Chondrocyte (in vitro differentiated cells): ENCODE measurements at places on chromosomes 2 and 18.

DNA sequence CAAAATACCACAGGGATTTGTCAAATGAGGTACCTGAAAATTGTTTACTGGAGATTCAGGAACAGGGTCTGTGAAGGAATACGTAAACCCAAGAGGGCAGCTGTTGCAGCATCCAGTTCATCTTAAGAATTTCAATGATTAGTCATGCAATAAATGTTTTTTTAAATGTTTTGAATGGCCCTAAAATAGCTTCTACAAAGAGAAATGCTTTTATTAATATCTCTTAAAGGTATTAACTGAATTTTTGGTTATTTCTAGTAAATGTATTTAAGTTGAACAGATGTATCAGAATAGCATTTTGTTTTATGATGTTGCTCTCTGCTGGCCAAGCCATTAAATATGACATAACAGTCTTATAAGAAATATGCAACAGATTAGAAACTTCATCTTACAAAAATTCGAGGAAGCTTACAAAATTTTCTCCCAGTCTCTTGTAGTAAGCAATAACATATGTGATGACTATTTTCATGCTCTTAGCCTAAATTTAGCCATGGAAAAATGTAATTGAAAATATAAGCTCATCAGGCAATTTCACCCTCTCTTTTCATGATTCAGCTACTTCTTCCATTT lies 863.9 kb downstream of the SUCLG1 start:
- DNase-seq: no peak
- H3K4me1 ChIP-seq: no peaks in the 10 kb centered on the region
- no peaks in the 10 kb centered on the region for H3K27me3 ChIP-seq

DNA sequence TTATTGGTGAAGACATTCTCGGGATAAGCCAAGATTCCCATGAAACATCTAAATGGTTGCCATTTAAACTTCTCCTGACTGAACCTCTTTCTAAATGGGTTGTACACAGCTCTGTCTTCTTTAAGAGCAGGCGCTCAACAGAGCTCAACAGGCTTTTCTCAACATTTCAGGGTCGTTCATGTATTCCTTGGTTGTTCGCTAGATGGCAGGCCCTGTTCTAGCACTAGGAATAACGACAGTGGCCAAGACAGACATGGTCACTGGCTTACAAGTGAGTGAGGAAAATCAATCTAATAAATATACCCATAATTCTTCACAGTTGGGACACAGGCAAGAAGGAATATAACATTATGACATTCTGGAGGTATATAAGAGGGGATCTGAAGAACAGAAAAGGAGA lies 154.5 kb downstream of the SMAD2 start:
- no peak overlapping the region for H3K4me3 ChIP-seq
- H3K27ac ChIP-seq: no peak overlapping the region
- H3K36me3 ChIP-seq: no peaks in the 10 kb centered on the region
- peaks cover 17% of the 10 kb centered on the region for H3K27me3 ChIP-seq
- no peak for DNase-seq

- H3K36me3 ChIP-seq: no peaks in the 10 kb centered on the region
- H3K4me3 ChIP-seq: no peak overlapping the region
- no peak overlapping the region for H3K27ac ChIP-seq
- DNase-seq: no peak
- H3K27me3 ChIP-seq: no peaks in the 10 kb centered on the region
Observed at GRCh38 chr2:226325526-226325925, 474.1 kb downstream of the IRS1 start.

DNA sequence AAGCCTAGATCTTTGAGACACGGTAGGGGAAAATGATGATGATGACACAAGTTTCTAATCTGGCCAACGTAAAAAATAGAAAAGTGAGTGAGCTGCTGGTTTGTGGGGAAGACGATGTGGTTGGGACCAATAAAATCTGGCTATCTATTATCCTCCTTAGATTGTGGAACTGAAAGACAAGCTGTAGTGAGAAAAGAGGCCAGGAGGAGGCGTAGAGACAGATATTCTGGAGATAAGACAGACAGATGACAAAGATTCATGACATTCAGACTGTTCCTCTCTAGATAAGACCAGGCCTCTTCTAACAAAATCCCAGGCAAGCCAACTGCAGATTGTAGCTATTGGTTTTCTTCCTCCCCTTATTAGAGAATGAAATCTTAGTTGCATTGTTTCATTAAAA lies 376.3 kb upstream of the UBE2E3 start:
- no peak overlapping the region for H3K27ac ChIP-seq
- no peaks in the 10 kb centered on the region for H3K4me1 ChIP-seq
- DNase-seq: no peak
- no peak overlapping the region for H3K4me3 ChIP-seq
- no peaks in the 10 kb centered on the region for H3K27me3 ChIP-seq
- no peaks in the 10 kb centered on the region for H3K36me3 ChIP-seq

DNA sequence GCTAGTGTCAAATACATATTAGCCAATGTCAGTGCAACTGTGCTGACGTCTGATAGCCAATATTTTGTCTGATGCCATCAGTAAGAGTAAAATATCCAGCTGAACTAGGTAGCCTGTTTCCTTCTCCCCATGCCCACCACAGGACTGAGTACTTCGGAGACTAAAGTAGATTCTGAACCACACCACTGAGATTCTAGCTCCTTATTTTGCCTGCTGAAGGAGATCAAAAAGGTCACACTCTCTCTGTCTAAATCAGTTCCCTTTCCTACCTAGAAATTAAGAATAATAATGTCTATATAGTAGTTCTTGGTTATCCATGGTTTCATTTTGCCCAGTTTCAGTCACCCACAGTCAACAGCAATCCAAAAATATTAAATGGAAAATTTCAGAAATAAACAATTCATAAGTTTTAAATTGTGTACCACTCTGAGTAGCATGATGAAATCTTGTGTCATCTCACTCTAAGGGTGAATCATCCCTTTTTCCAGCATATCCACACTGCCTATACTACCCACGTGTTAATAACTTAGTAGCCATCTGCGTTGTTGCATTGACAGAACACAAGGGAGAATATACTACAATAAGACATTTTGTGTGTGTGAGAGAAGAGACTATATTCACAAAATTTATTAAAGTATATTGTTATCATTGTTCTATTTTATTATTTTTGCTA lies 1043.3 kb upstream of the PIK3C3 start:
- H3K4me3 ChIP-seq: no peak overlapping the region
- H3K27me3 ChIP-seq: no peaks in the 10 kb centered on the region
- H3K27ac ChIP-seq: peak overlapping the region; percentile 60
- no peak for DNase-seq
